Fibroblast of upper back skin (primary cell): ENCODE measurements at places on chromosomes 3 and 15.
A peak's percentile ranks its signal among the peaks of the same experiment; 100 is the strongest.

DNA sequence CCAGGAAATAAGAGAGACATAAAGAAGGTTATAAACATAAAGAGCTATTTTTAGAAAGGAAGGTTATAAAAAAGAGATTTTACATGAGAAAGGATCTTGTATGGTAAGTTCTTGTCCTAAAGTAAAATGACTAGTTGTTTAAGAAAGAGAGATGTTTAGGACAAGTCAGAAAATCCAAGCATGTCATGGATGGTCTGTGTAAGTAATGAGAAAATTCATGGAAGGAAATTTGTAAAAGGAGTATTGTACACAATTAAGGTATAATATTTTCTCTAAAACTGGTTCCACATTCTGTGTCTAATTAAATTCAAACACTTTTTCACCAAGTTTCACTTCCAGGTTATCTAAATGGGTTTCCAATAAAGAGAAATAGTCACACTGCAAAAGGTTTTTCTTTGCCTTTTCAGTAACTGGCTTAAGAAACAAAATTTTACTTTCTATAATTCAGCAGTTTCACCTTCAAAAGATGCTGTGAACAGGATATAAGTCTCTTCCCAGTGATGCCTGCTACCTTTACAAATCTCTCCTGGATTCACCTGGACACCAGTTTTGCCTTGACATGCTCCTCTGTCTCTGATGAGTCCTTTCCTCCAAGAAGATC is 455.7 kb downstream of the ZIC1 start:
- no peak for DNase-seq

DNA sequence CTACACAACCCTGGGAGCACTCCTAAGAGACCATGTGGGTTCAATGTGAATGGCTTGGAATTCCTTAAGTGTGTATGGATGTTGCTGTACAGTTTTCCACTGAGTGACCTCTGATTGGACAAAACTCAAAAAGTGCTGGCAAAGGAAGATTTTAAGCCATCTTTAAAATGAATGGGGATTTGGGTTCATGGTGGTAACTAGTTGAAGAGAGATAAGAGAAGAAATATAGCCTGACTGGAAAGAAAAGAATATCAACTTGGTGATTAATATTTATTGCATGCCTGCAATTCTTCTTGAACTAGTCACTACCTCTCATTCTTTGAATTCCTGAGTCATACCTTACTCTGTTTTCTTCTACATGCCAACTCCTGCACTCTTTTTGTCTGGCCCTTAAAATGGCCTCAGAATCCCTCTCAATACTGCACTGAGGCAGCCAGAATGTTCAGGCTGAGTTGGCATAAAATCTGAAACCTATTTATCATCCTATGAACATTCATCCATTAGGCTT is 124.7 kb downstream of the RPL22L1 start:
- DNase-seq, result peak; percentile 94

DNA sequence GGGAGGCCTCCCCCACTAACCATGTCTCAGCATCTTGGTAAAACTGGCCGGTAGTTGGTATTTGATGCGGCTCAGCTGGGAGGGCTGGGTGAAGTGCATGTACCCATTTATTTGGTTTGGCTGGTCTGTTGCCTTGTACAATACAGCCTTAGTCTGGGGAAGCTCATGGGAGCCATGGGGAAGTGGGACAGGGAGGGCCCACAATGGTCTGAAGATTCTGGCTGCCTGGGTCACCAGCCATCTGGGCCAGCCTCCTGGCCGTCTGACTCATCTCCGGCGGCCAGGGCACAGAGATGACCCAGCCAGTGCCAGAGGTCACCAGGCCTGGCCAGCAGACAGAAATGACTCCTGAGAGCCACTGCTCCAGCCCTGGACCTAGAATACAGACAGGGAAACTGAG is 51.6 kb upstream of the SMAD6 start:
- no peak for DNase-seq

DNA sequence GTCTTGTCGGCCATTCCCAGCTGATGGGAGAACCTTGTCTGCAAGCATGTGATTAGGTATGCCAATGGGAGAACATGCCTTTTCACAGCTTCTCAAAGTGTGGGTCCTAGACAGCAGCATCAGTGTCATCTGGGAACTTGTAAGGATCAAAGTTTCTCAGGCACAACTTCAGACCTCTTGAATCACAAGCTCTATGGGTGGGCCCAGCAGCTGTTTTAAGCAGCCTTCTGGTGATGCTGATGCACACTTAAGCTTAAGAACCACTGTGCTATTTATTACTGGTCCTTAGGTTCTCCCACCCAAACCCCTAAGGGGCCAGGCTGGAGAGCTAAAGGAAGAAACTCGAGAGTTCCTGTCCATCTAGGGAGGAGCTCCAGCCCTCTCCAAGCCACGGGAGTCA is 453.9 kb upstream of the PROK2 start:
- no peak for DNase-seq

DNA sequence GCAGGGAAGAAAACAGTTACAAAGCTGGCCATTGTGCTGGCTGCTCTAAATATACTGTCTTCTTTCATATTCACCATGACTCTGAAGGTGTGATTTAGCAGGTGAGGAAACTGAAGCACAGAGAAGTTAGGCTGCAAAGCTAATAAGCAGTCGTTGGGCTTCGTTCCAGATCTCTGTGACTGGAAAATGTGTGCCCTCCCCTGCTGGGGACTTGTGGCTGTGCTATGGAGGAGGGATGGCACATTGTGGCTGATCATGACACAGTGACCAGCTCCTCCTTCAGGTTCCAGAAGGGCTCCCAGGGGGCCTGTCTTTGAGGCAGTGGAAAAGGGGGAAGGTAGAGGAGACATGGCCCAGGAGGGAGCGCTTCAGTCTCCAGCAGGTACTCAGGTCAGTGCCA is 19.2 kb downstream of the PXK start:
- DNase-seq, result no peak

GRCh38 chr15:32096916-32097617 is 66.8 kb downstream of the CHRNA7 start:
- no peak for DNase-seq

DNA sequence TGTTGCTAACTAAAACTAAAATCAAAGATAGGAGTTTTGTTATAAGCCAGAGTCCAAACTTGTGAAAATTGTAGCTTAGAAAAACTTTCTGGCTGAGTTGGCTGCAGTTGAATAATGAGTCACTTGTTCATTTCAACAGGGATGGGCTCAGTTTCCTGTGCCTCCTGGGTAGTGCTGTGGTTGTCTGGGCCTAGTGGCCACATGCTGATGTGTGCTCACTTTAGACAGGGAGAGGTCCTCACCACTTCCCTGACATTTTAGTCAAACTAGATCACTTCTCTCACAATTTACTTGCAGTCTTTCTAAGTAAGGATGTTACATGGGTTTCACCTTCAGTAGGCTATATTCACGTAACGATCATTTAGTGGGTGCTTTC is 6.3 kb upstream of the UBE2Q2 start:
- DNase-seq, result peak; percentile 85

DNA sequence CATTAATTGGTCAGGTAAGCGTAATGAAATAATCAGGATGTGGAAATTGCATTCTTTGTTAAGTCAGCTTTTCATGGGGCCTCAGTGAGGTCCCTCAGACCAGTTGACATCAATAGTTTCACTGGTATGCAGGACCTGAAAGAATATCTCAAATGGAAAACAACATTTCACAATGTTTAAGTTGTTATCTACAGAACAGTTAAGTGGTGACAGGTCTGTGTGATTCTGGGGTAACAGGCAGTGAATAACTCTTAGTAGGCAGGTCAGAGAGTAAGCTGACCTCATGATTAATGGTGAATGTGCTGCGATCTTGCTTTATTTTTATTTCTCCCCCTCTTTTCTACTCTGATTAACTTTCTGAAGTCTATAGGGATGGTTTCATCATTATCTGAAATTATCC is 28.9 kb upstream of the ACP3 start:
- DNase-seq, result no peak

DNA sequence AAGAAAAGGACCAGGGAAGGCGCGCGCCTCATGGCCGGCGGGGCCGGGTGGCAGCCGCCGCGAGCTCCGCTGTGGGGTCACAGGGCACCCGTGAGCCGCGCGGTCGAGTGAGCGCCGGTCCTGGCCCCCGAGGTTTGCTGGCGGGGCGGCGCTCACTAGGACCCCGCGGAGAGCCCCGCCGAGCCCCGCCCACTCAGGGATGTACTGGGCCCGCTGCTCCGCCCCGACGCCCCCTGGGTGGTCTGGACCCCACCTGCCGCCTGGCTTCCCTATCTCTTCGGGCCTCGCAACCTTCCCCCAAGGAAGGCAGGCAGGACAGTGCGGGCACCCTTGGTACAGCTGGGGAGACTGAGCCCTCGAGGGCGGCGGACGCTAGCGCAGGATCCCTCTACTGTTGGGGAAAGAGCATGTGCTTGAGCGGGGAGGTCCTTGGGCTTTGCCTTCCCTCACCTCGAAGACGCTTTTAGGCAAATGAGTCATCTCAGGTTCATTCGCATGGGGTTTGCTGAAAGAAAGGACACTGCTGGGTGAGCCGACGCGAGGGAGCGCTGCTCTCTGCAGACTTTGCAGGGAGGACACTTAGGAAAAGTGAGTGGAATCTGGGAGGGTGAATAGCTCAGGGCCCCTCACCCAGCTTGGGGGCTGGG is at the start of gene CHRNB4:
TSS of gene CHRNB4 (minus strand) at position 109 of the 647 bp plus-strand sequence. CDS start at position 32, 77 bp downstream.
- peak; percentile 20 for DNase-seq

- peak; percentile 24 for DNase-seq
These were observed 3.1 kb upstream of the RPAP1 start for GRCh38 chr15:41546851-41547786.

DNA sequence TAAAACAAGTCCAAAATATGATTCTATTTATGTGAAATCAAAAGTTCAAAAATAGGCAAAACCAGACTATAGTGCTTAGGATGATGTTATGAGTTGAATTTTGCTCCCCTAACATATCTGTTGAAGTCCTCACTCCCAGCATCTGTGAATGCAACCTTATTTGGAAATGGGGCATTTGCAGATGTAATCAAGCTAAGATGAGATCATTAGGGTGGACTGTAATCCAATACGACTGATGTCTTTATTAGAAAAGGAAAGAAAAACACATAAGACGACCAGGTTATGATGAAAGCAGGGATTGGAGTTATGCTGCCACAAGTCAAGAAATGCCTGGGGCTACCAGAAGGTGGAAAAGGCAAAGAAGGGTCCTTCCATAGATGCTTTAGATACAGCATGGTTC is 110.5 kb upstream of the CCDC39 start:
- DNase-seq, result no peak

- no peak for DNase-seq
These were observed 60.1 kb downstream of the FNDC3B start for GRCh38 chr3:172099495-172099808.

- no peak for DNase-seq
These were observed 203.6 kb upstream of the MDFIC2 start for GRCh38 chr3:70516076-70516475.

- DNase-seq, result no peak
These were observed 176.3 kb downstream of the MEIS2 start for GRCh38 chr15:36924034-36924433.

- no peak for DNase-seq
These were observed 73.9 kb downstream of the PRICKLE2 start for GRCh38 chr3:64151342-64151871.

DNA sequence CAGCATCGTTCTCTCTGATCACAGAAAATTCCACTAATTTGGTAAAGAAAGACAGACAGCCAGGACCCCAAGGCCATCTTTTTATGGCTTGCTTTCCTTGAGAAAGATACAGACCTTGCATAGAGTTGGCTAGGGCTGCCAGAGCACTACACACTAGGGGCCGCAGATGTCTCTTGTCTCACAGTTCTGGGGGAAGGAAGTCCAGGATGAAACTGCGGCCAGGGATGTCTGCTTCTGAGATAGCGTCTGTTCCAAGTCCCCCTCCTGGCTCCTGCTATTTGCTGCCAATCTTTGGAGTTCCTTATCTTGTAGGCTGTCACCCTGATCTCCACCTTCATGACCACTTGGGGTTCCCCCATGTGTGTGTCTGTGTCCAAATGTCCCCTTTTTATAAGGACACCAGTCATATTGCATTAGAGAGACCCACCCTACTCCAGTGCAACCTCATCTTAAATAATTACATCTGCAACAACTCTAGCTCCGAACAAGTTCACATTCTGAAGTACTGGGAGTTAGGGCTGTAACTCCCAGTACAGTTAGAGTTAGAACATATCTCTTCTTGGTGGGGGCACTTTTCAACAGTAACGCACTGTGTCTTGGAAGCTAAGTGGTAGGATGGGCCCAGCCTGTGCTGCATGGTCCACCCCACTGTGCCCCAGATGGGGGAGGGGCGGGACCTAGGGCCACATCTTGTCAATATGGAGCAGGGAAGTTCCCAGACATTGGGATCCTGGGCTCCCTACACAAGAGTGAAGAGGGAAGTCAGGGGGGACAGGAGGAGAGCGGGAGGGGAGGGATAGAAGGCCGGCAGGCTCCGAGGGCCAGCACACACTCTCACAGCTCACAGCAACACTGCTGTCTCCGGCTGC is 42.2 kb downstream of the KLF15 start:
- DNase-seq, result no peak

DNA sequence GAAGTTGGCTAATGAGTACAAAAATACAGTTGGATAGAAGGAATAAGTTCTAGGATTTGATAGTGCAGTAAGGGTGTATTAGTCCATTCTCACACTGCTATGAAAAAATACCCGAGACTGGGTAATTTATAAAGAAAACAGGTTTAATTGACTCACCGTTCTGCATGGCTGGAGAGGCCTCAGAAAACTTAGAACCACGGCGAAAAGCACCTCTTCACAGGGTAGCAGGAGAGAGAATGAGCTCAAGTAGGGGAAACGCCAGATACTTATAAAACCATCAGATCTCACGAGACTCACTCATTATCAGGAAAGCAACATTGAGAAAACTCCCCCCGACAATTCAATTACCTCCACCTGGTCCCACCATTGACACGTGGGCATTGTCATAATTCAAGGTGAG is 483.3 kb downstream of the TUSC7 start:
- no peak for DNase-seq

- DNase-seq, result no peak
These were observed 87.8 kb upstream of the MDFIC2 start for GRCh38 chr3:70400194-70400593.

GRCh38 chr15:98883478-98883877 is 124.1 kb downstream of the PGPEP1L start:
- DNase-seq, result no peak
